ENCODE measurements at places on chromosomes 3 and 15.
A peak's percentile ranks its signal among the peaks of the same experiment; 100 is the strongest.

- no peak for DNase-seq
Measured at GRCh38 chr3:52399131-52399530, 45.8 kb downstream of the SEMA3G start.

- DNase-seq, result no peak
Measured at GRCh38 chr15:35606450-35606779, 60.5 kb upstream of the DPH6 start.

GRCh38 chr15:73838831-73839426, 34.4 kb upstream of the TBC1D21 start:
- DNase-seq, result peak; percentile 18

GRCh38 chr3:116276675-116277074, 168.6 kb downstream of the LSAMP start:
- no peak for DNase-seq

DNA sequence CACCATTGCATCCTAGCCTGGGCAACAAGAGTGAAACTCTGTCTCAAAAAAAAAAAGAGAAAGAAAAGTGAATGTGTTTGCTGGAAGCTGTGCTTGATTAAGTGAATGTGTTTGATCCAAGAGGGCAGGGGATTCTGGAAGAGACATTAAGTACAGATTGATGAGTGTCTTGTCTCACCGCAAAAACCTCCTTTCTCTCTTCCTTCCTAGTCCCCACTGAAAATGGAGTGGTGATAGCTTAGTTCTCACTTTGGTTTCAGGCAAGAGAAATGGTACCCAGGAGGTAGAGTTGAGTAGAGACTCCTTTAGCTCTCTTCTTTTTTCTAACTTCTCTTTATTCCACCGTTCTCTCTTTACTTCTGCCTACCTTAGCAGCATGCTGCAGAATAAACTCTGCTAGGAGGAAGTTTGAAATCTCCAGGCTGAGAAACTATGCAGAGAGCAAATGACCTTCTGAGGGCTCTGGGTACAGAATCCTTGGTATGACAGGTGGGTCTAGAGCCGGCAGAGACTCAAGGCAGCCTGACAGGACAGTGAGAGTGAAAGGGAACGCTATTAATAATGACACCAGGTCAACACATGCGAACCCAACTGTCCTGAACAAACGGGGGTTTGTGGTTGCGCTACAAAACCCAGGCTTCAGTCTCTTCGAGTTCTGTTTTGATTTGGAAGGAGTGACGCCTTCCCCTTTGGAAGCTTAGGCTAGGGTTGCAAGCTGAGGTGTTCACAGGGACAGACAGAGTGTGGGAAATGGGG, 74.9 kb downstream of the SMAD3 start:
- no peak for DNase-seq

DNA sequence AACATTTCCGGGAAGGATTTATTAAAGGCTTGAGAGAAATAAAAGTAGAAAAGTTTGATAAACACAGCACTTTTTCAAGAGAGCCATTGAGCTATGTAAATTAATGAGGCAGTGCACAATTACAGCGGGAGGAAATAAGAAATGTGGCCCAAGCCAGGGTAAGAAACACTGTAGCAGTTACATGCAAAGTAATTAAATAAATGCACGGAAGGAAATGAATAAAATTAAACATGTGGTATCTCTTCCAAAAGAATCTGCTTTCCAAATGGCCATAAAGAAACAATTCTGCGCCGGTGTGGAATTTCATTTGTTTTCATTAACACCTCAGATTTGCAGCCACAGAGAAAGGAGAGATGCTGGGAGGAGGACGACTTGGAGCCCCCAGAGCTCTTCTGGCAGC, 35.3 kb downstream of the ZPLD1 start:
- DNase-seq, result no peak

DNA sequence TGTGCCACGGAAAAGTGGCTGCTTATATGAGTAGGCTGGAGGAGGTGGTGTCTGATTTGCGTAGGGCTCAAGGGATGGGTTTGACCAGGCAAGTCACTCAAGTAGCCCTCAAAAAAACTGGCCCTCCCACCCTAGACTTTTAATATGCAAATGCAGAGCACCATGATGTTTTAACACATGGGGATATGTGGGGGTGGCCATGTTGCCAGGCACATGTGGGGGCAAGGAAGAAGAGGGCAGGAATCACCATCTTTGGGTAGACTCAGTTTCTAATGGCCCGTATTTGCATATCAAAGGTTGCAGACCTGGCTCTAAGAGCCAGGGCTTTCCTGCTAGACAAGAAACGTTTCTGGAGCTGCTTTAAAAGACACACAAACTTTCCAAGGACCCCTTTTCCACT, 307.2 kb upstream of the NDN start:
- DNase-seq, result no peak

DNA sequence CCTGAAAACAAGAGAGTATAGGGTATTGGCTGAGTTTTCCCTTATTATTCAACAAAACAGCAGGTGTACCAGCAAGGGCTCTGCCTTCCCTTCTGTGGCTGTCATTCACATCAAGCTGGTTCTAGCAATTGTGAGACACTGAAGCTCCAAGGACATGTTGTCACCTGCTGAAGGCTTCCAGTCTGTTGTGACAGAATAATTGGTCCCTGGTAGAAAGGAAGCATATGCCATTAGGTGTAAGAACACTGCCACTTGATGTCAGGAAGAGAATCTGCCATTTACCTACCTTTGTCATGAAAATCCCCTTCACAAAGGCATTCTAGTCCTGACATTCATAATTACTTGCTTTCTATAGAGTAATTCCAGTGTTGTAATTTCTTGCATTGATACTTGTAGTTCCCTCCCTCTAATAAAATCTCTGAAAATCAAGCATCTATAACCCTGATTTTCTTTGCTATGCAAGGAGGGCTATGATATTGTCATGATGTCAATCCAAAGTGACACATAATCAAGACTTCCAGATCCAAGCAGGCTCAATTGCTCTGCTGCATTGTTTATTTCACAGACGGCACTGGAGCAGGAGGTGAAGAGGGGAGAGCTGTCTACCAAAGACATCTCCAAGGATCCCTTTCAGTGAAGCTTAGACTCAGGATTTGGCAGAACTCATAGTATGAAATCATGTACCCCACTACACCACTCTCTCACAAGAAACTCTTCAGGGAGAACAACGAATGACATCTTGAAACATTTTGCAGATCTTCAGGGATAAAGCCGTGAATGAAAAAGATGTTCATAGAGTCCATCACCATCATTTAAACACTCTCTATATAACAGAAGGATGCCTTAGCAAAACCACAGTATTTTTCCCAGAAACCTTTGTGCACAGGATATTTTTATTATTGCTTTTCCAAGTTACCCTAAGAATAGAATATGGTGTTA, 425.3 kb downstream of the RBMS3 start:
- no peak for DNase-seq

- no peak for DNase-seq
Measured at GRCh38 chr3:126715432-126715831, 11.4 kb downstream of the CHCHD6 start.

DNA sequence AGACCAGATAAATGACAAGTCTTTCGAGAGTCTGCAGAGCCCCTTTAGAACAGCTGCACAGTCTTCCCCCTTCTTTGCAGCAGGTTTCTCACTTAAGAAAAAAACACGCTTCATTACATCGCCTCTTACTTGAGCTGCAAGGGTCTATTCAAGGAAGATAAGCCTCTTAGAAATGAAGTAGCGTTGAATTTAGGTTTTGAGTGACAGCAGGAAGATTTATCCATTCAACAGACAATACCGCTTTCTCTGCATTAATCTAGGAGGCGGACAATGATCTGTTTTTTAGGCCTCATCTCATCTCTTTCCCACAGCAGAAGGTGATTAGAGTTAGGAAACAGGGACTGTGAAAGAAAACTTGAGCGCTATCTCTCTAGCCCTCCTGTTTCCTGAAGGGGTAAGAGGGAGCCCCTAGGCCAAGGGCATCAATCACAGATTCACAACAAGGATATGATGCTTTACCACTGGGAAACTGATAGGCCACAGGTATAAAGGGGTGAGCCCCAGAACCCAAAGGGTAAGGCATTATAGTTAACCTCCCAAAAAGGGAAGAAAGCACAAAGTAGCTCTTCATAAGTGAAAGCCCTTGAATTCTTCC, 84.3 kb downstream of the MECOM start:
- DNase-seq, result no peak

GRCh38 chr15:64480891-64481290, 20.5 kb downstream of the ZNF609 start:
- no peak for DNase-seq

- no peak for DNase-seq
Measured at GRCh38 chr15:83498801-83499200, 51.7 kb downstream of the SH3GL3 start.

GRCh38 chr3:130843441-130843840, 50.4 kb upstream of the ATP2C1 start:
- DNase-seq, result no peak

- no peak for DNase-seq
Measured at GRCh38 chr3:63998852-63999754, 24.2 kb downstream of the PSMD6 start.

DNA sequence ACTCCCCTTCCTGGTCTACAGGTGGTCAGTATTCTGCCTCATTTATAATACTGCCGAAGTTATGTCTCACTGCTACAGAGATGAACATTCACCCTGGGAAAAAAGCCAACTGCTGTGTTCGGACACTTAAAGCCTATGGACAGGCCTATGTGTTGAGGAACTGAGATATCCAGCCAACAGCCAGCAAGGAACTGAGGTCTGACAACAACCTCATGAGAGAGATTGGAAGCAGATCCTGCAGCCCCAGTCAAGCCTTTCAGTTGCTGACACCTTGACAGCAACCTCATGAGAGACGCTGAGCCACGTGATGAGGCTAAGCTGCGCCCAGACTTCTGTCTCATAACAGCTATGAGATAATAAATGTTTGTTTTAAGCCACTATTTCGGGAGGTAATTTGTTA, 18.2 kb upstream of the FHIT start:
- no peak for DNase-seq

GRCh38 chr3:187922704-187923416, 177.6 kb upstream of the BCL6 start:
- DNase-seq, result no peak

- no peak for DNase-seq
Measured at GRCh38 chr3:105199217-105199616, 167.5 kb upstream of the ALCAM start.

- no peak for DNase-seq
Measured at GRCh38 chr15:28289694-28290463, 32.1 kb downstream of the HERC2 start.

DNA sequence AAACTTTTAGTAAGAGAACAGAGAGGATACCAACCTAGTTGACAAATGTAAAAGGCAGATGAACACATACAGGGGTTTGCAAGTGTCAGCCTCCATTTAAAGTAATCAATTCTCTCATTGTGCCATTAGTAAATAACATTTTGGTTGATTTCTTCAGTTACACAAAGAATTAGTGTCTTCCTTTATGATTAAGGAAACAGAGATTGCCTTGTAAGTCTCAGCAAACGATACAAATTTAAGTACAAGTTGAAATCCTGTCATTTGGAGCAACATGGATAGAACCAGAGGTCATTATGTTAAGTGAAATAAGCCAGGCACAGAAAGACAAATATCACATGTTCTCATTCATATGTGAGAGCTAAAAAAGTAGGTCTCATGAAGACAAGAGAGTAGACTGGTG, 26.1 kb downstream of the MYO5A start:
- no peak for DNase-seq

- no peak for DNase-seq
Measured at GRCh38 chr3:145801696-145802095, 359.3 kb downstream of the PLOD2 start.

GRCh38 chr3:79872483-79872882, 104.7 kb upstream of the ROBO1 start:
- no peak for DNase-seq

GRCh38 chr3:129224984-129225393, 24.4 kb upstream of the COPG1 start:
- peak; percentile 65 for DNase-seq

- no peak for DNase-seq
Measured at GRCh38 chr15:31301673-31301990, 25.0 kb upstream of the KLF13 start.

DNA sequence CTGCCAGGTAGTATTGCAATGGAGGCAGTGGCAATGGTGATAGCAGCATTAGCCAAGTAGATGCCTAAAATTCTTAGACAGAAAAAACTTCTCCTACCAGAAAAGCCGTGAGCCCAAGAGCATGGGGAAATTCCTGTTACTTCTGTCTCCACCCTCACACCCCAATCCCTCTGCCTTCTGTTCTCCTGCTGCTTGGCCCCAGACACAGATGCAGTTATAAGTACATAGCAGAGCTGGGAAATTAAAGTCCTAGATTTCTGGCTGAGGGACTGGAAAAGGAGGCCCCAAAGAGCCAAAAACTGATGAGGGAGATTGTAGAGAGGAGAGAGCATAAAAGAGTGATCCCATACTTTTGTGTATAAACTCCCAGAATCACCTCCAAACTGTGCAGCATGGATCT, 166.9 kb downstream of the SMAD6 start:
- DNase-seq, result no peak

- DNase-seq, result no peak
Measured at GRCh38 chr15:90988296-90988695, 6.0 kb downstream of the PRC1 start.

GRCh38 chr3:31610700-31611275, 78.1 kb downstream of the STT3B start:
- no peak for DNase-seq

GRCh38 chr15:100645671-100646070, 43.3 kb downstream of the ASB7 start:
- DNase-seq, result no peak

- DNase-seq, result no peak
Measured at GRCh38 chr15:25742041-25742730, 120.9 kb downstream of the ATP10A start.

- no peak for DNase-seq
Measured at GRCh38 chr3:153396581-153396980, 234.6 kb downstream of the RAP2B start.

- no peak for DNase-seq
Measured at GRCh38 chr15:64146041-64146440, 5.5 kb upstream of the SNX22 start.

- DNase-seq, result no peak
Measured at GRCh38 chr15:88465633-88466224, 1.5 kb downstream of the MRPL46 start.

DNA sequence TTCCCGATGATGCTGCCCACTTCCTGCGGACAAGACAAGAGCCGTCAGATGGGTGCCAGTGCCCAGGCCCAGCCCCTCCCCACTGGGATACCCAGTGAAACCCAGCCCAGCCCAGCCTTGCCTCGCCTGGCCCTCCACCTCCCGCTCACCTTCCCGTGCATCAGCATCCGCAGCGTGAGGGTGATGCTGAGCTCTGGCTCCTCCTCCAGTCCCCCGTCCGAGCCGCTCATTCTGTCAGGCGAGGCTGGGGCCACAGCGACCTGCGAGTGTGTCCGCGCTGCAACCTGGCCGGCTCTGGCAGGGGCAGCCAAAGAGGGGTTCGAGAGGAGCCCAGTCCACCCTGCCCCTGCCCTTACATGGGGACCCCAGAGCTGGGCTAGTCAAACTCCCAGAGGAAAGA, 5.8 kb downstream of the GPR62 start:
- DNase-seq, result no peak

DNA sequence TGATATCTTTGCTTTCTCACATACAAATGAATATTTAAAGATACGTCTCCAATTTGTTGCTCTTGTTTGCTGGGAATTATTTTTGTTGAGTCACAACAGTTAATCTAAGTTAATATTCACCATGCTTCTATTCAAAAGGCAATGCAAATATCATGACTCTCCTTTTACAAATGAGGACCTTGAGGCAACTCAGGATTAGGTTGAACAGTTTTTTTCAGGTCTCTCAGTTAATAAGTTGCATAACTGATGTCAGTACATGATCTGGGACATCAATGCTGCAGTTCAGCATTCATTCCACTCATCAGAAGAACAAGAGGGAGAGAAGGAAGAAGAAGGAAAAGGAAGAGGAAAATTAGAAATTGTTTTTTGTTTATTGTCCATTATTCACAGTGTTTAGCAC, 781 bp upstream of the NAALADL2 start:
- DNase-seq, result no peak

GRCh38 chr3:117628823-117629291, 919.3 kb downstream of the TUSC7 start:
- no peak for DNase-seq
